ENCODE measurements at places on chromosomes 1 and 21.
A peak's percentile ranks its signal among the peaks of the same experiment; 100 is the strongest.

- DNase-seq, result no peak
Observed at GRCh38 chr1:160550572-160551034, 27.5 kb upstream of the SLAMF6 start.

DNA sequence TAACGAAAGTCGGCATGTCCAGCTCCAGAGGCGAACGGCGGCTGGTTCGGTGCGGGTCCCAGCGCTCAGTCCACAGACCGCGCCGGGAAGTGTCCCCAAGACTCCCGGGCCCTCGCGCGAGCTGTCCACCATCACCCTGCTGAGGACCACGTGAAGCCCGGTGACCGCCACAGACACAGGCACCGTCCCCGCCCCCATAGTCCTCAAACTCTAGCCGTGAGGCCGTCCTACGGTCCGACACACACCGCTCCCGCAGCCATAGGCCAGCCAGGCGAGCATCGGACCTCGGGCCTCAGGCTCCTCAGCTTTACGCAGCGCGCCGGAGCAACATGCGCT, 535 bp downstream of the SETD4 start:
- no peak for DNase-seq

- DNase-seq, result no peak
Observed at GRCh38 chr1:166153525-166154314, 13.1 kb downstream of the FAM78B start.

- no peak for DNase-seq
Observed at GRCh38 chr1:60573726-60574409, 500.3 kb upstream of the C1orf87 start.

- DNase-seq, result no peak
Observed at GRCh38 chr1:118099686-118100085, 85.3 kb downstream of the SPAG17 start.

DNA sequence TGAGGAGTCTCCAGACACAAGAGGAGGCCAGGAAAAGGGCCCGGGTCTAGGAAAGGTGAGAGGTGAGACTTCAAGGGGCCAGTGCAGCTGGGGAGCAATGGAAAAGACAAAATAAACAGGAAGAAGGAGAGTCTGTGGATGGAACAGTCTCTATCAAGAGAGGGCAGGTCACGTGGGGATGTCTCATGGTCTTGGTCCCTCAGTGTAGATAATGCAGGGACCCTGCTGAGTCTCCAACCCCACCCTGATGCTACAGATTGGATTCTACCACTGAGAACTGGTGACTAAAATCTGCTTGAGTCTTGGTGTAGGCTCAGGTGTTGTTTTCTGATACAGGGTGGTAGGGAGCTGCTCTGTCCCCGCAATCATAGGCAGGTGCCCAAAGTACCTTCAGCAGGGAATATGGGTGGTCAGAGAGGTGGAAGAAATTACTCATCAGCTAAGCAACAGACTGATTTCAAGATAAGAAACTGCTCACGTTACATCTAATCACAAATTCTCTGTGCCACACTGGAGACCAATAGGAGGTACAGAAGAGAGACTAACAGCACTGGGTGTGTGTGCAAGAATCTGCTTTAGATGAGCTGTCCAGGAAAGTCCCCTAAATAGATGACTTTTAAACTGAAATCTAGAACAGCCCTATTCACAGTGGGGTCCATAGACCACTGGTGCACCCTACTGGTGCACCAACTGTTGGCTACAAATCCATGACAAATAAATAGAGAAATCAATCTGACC, 101.5 kb upstream of the TLR5 start:
- DNase-seq, result no peak

- DNase-seq, result no peak
Observed at GRCh38 chr1:11176081-11176706, 13.0 kb upstream of the ANGPTL7 start.

DNA sequence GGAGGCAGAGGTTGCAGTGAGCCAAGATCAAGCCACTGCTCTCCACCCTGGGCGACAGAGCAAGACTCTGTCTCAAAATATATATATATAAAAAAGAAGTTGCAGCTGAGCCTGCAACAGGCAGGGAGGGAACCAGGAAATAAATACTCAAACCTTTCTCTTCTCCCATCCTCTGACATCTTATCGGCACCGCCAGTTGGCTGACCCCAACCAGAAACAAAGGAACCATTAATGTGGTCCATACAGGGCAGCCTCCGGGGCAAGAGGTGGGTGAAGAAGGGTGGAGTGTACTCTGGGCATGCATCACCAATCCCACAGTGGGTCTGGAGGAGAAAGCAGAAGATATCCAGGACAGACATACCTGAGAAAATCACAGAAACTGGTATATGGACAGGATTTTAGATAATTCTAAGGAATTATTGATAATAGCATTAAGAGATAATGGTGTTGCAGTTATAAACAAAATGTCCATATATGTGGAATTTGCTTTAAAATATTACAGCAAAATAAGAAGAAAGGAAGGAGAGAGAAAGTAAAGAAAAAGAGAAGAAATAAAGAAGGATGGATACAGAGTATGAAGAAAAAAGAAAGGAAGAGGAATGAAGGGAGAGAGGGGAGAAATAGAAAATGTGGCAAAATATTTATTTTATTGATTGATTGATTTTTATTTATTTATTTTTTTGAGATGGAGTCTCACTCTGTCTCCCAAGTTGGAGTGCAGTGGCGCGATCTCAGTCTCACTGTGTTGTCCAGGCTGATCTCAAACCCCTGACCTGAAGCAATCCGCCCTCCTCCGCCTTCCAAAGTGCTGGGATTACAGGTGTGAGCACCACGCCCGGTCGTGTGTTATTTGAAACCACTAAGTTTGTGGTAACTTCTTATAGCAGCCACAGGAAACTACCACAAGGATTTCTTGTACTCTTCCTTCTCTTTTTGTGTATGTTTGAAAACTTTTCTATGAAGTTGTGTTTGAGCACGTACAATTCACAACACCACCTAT, 4.1 kb upstream of the PTAFR start:
- DNase-seq, result no peak

DNA sequence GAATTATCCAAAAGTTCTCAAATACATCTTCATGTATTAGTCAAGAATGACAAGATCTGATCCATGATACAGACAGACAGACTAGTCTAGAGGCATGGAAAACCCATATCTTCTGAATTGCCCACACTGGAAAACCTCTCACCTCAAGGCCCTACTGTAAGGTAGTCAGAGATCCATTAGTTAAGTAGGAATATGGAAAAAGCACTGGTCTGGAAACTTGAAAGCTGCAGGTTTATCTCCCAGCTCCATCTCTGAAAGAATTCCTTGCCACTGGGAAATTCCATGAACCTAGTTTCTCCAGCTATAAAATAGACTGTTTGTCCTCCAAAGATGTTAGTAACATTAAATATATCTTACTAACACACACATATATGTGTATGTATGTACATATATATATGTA, 169.2 kb downstream of the AKT3 start:
- no peak for DNase-seq

GRCh38 chr1:62693123-62693522, 4.9 kb upstream of the DOCK7 start:
- DNase-seq, result no peak

- DNase-seq, result no peak
Observed at GRCh38 chr1:111720274-111720976, 18.8 kb downstream of the INKA2 start.

- DNase-seq, result no peak
Observed at GRCh38 chr1:119084798-119085197, 55.7 kb downstream of the WARS2 start.

- DNase-seq, result no peak
Observed at GRCh38 chr21:37044643-37045042, 28.2 kb downstream of the PIGP start.

- DNase-seq, result no peak
Observed at GRCh38 chr1:184373155-184373554, 13.7 kb upstream of the C1orf21 start.

DNA sequence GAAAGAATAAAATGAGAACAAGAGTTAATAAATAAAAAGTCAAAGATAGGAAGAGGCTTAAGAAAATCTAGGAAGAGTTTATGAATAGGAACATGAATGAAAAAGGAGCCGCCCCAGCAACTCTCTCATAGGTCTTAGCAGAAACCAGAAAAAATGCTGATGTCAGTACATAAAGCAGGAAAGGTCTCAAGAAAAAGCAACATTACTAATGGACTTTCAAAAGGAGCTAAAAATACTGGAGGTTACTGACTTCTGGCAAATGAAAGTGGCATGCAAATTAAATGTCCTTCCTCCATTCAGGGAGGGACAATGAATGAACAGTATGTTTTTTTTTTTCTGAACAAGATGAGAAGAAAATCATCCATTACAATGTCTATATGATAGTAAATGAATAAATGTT, 387.6 kb downstream of the BRINP2 start:
- no peak for DNase-seq

- DNase-seq, result no peak
Observed at GRCh38 chr1:247493106-247493505, 35.2 kb upstream of the OR2B11 start.

DNA sequence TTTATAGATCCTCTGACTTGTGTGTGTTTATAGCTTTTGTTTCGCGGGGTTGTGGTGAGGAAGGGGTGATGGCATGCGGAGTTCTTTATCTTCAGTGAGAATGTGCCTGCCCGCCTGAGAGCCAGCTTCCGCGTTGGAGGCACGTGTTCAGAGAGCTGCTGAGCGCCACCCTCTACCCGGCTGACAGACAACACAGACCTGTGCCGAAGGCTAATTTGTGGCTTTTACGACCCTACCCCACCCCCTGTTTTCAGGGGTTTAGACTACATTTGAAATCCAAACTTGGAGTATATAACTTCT, 14.4 kb upstream of the CD101 start:
- DNase-seq, result no peak

- DNase-seq, result no peak
Observed at GRCh38 chr21:45607021-45607908, 36.3 kb upstream of the PCBP3 start.

DNA sequence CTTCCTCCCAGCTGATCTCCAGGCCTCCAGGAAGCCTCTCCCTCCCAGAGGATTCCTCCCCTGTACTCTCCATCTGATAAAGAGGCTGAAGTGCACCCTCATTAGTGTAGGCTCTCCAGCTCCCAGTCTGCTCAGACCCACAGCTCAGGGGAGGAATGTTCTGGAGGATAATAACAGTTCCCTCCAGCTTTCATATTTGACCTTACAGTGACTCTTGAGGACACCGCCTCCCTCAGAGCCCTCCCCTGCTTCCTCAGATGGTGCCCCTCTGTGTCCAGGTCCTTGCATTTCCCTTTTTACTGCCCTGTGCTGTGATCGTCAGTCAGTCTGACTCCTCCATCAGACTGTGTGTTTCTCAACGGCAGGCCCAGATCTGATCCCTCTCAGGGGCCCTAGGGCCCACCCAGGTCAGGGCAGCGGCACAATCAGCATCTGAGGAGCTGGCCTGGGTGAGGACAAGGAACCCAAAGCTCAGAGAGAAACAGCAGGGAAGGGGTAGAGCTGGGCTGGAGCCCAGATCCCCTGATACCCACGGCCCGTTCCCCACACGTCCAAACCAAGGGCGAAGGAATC, 1.1 kb upstream of the SHISAL2A start:
- no peak for DNase-seq

DNA sequence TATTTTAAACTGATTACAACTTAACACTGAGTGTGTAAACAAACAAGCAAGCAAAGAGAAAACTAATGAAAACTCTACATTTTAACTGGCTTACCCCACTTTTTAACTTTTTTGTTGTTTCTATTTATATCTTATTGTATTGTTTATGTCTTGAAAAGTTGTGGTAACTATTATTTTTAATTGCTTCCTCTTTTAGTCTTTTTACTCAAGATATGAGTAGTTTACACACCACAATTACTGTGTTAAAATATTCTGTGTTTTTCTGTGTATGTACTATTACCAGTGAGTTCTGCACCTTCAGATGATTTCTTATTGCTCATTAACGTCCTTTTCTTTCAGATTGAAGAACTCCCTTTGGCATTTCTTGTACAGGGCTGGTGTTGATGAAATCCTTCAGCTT, 4.7 kb upstream of the HHAT start:
- DNase-seq, result no peak

GRCh38 chr1:43444836-43445235, 8.9 kb downstream of the HYI start:
- no peak for DNase-seq

DNA sequence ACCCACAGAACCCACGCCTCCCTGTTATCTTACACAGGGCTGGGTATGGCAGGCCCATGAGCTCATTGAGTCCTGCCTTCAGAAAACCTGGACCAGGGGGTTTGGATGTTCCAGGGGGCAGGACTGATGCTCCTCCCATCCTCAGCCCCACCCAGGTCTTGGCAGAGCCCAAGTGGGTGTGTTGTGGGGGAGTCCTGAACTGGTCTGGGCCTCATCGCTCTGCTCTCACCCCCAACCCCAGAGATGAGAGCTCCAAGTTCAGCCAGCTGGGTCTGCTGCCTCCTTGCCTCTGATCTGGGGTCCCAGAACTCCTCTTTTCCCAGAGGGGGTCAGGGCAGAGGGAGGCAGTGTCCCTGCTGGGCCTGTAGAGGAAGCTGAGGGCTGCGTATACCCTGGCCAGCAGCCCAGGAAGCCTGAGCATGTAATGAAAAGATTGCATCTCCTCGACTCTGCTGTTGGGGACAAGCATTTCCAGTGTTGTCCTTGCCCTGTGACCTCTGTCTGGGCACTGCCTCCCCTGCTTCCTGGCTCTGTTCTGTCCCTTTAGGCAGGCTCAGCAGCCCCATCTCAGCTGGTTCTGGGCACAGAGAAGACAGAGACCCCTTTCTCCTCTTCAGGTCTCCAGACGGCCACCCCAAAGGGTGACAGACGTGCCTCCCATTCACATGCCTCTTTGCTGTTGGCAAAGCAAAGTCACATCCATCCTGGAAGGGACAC, 54.7 kb upstream of the EPS8L3 start:
- DNase-seq, result no peak

GRCh38 chr1:29700491-29700890, 464.2 kb downstream of the PTPRU start:
- DNase-seq, result no peak

GRCh38 chr1:19877181-19877750, 4.9 kb upstream of the OTUD3 start:
- no peak for DNase-seq

- peak; percentile 31 for DNase-seq
Observed at GRCh38 chr1:212858461-212859265, 588 bp downstream of the FLVCR1 start.

DNA sequence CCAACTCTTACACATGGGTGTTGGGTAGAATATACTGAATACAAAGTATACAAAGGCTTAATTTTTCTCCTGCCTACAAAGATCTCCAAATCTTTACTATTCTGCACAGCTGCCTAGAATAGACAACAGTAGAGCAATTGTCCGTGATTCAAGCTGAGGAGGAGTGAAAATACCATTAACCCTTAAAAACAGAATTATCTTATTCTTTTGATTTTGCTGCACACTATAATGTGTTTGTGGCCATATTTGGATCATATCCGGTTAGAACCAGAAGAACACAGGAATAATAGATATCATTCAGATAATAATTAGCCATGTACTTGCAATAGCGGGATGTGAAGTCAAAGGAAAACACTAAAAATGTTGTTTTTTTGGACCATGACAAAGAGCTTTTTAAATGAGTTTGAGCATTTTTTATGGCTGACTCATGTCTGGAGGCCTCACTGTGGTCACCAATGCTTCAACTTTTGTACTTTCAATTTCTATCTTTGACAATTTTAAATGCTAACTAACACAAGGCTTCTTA, 197.6 kb upstream of the FOXD3 start:
- no peak for DNase-seq
